Stimulated activated CD4-positive, alpha-beta T cell treated with anti-CD3 and anti-CD28 coated beads, Interleukin-1b, Interleukin-23, amount 100 ng/mL, for 24 hours (primary cell): ENCODE measurements at places on chromosomes 13 and 19.

- DNase-seq: no peak
Observed at GRCh38 chr19:42281827-42282762, 13.0 kb downstream of the CIC start.

- no peak for DNase-seq
Observed at GRCh38 chr13:103471896-103472295, 405.7 kb upstream of the SLC10A2 start.

DNA sequence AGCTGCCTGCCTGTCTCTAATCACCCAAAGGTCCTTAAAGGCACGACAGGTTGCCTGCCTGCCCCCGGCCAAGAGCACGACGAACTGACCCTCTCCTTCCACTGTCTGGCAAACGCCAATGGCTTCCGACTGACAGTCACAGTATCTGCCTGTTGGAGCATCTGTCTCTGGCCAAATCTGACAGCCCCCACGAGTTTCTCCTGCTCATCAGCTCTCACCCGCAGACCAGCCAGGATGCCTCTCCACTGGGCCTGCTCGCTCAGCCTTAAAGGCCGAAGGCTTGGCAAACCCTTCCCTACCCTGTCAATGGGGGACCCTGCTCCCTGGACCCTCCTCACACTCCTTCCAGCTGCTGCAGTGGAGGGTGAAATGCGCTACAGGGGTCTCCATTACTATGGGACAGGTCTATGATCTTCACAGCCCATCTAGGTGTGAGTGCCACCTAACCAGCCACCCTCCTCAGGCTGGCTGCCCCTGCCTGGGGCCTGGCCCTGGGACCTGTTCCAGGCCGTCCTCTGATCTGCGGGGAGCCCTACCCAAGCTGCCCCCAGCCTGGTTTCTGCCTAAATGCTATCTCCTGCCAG is 932 bp downstream of the FAM83E start:
- no peak for DNase-seq

- no peak for DNase-seq
Observed at GRCh38 chr13:45623516-45624090, 8.1 kb upstream of the ERICH6B start.

- no peak for DNase-seq
Observed at GRCh38 chr19:45499196-45500180, 1.2 kb downstream of the PPM1N start.

DNA sequence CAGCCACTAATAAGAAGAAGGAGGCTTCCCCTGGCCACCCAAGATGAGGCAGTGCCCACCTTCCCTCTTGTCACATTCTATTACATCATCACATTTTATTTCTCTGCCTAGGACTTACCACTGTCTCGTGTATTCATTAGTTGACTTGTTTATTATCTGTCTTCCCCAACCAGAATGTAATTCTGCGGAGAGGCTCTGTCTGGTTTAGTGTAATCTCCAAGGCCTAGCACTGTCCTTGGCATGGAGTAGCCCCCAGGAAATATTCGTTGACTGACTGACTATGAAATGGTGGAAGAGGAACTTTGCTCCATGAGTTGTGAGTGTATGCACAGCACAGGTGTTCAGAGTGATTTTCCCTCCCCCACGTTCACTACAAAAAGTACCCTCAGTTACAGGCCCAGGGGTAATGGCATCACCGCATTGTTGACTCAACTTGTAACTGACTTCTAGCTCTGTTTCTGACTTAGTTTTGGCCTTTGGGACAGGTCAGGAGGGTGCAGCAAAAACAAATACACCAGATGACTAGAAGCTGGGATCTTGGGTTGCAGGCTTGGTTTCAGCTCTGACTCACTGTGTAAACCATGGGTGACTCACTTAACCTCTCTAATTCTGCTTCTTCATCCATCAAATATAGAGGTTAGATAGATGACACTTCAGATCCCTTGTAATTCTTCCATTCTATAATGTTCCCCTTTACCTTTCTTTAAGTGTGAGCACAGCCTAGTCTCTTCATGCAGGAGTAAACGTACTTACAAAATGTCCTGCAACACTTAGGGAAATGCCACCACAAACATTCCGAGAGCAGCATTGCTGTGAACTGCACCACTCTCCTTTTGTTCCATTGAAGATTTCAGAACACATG is 229.7 kb downstream of the KCNRG start:
- DNase-seq: peak; percentile 40

DNA sequence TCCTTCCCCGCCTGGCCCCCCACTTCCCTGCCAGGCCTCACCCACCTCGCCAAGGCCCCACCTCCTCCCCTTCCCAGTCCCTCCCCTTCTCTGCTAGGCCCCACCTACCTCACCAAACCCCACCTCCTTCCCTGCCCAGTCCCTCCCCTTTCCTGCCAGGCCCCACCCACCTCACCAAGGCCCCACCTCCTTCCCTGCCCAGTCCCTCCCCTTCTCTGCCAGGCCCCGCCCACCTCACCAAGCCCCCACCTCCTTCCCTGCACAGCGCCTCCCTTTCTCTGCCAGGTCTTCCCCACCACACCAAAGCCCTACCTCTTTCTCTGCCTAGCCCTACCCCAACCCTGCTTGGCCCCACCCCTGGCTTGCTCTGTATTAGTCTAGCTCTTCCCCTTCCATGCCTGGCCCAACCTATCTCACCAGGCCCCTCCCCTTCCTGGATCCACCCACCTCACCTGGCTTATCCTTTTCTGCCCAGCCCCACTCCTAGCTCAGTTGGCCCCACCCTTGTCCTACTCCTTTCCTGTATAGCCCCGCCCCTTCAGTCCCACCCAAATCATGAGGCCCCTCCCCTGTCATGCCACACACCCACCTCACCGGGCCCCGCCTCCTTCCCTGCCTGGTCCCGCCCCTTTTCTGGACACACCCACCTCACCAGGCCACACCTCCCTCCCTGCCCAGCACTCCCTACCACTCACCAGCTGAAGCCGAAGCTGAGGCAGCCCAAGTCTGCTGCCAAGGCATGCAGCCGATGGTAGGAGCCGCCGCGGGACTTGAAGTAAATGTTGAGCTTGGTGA is 16.2 kb downstream of the CERS1 start:
- no peak for DNase-seq

DNA sequence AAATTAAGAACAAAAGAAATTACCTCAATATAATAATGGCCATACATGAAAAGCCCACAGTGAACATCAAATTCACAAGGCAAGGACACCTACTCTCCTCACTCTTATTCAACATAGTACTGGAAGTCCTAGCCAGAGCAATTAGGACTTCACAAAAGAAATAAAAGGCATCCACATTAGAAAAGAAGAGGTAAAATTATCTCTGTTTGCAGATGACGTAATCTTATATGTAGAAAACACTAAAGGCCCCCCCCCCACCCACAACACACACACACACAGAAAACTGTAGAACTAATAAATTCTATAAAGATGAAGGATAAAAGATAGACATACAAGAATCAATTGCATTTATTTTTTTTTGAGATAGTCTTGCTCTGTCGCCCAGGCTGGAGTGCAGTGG is 25.5 kb upstream of the LATS2 start:
- no peak for DNase-seq

GRCh38 chr13:26026211-26026610 is 25.6 kb downstream of the SHISA2 start:
- DNase-seq: no peak

GRCh38 chr13:73334445-73334844 is 275.6 kb downstream of the KLF5 start:
- DNase-seq: no peak

DNA sequence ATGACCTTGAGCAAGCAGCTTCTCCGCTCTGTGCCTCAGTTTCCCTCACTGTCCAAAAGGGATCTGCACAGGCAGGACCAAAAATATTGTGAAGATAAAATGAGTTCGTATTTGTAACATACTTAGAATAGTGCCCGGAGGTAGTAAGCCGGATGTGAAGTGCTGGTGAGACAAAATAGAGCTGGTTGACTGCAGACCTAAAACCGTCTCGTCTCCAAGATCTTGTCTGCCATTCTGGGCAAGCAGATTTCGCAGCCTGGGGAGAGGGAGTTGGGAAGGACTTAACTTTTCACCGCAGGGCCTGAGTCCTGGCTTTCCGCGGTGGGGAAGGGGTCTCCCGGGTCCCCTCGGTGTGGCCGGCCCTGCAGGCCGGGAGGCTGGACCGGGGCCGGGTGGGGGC is 8.2 kb upstream of the BBC3 start:
- no peak for DNase-seq

DNA sequence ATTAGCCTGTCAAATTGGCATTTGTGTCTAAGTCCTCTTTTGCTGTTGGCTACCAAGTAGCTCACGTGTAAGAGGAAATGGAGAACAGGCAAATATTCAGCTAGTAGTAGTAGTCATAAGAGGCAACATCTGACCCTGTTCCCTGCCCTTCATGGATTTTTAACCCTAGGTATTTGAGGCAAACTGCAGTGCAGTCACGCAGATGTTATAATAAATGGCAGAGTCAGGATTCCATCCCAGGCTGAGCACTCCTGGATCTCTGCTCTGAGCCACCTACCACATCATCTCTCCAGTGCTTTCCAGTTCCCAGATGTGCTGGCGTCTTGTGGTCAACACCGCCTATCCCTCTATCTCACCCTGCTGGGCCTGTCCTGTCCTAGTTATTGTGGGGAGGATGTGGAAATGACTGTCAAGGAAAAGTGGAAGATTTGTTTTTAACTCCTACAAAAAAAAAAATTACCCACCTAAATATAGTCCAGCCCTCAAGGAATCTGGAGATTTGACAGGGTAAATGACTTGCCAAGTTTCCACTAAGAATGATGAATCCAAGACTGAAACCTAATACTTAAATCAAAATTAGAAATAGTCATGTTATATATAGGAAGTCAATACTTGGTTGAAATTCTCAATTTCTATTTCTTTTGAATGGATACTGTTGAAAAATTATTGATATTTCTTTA is 322.9 kb downstream of the GPC6 start:
- no peak for DNase-seq

GRCh38 chr13:59867867-59868266 is 295.9 kb downstream of the DIAPH3 start:
- no peak for DNase-seq

DNA sequence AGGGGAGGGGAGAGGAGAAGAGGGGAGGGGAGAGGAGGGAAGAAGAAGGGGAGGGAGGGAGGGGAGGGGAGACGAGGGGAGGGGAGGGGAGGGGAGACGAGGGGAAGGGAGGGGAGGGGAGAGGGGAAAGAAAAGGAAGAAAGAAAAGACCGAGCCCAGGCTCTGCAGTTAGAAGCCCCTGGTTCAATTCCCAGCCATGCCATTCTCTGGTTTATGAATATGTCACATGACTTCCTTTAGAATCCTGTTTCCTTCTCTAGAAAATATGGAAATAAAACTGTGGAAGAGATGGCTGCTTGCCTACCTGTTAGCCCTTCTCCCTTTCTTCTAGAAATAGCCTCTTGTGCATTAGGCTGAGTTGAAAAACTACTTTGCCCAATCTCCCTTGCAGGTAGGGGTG is 14.3 kb downstream of the TNNT1 start:
- no peak for DNase-seq

DNA sequence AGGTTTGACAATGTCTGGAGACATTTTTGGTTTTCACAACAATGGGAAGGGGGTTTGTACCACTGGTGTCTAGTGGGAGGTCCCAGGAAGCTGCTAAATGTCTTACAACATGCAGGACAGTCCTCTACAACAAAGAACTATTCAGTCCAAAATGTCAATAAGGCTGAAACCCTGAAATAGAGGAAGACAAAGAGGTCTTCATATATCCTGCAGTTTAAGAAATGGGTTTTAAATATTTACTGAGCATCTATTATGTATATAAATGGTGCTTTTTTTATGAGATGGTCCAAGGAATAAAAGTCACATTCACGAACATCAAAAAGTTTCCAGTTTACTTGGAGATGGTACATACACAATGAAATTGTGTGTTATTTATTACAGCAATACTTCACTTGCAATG is 107.3 kb downstream of the AKAP11 start:
- DNase-seq: no peak

DNA sequence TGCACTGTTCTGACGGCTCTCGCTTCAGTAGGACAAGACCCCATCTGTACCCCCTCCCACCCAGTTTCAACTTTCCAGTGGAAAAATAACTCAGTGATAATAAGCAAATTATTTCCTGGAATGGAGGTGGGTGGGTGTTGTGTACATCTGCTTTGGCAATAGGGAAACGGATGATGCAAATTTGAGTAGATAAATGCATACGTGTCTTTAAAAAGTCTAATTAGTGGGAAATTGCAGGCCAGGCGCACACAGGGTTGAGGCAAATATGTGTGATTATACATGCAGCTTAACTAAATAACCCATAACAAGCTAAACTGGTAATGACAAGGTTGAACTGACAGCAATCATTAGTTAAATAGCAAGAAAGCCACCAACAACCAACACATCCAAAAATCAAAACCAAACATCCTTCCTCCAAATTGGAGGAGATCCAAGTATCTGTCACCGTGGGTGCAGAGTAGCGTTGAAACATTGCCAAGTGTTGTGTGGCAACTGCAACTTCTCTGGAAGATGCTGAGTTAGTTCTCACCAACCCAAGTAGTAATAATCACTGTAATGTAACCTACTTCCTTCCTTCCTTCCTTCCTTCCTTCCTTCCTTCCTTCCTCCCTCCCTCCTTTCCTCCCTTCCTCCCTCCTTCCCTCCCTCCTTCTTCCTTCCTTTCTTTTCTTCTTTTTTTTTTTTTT is 54.6 kb downstream of the TRPM4 start:
- DNase-seq: no peak

DNA sequence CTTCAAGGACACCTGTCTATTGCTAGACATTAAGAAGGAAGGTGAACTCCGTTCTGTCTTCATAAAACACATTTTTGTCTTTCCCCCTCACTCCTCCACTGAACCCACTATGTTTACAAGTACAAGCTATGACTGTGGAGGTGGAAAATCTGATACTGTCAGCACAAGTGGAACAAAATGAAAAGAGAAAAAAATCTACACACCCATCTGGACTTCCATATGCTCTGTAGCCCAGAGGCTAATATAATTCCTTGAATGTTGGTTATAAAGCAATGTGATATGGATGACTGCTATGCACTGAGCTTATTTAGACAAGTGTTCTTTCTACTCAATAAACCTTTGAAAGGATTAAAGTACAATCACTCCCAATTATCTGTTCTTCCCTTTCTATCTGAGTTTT is 713.5 kb downstream of the DIAPH3 start:
- no peak for DNase-seq

DNA sequence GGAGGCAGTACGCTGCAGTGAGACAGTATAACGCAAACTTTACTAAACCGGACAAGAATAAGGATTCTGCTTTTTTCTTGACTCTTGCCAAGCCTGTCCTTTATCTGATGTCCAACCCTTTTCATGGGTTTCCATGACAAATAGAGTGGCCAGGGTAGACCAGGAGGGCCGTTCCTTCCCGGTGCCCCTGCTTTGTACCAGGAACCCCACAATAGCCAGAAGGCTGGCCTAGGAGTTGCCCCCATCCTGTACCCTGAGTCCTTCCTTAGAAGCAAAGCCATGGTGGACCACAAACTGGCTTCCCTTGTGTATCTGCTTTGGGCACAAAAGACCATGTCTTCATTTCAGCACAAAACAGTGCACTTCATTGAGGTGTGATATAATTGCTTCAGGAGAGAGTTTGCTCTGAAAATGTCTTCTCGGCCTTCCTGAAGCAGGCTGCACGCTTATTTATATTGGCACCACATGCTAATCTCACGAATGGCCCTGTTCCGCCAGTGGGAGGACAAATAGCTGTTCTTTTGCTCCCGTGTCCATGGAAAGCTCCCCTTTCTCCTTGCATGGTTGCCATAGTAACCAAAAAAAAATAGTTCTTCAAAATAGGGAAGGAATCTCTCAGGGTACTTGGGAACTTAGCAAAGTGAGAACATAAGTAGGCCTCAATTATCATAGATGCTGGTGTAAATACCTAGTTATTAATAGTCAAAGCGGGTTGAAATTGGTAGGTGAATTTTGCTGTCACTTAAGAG is 222.1 kb downstream of the ZIC5 start:
- no peak for DNase-seq

- DNase-seq: no peak
Observed at GRCh38 chr13:104594806-104595205, 1528.6 kb upstream of the SLC10A2 start.

- DNase-seq: no peak
Observed at GRCh38 chr13:109654341-109655205, 131.8 kb downstream of the IRS2 start.
